Umbilical cord (tissue), 2 donors: ENCODE measurements at places on chromosomes 3 and 15. TPM values are rescaled to one million over a fixed set of nuclear protein-coding genes. Genes with fewer than 3 reads are reported as not detected.

Gene CSPG4
- total RNA-seq: 84.0 TPM

DNA sequence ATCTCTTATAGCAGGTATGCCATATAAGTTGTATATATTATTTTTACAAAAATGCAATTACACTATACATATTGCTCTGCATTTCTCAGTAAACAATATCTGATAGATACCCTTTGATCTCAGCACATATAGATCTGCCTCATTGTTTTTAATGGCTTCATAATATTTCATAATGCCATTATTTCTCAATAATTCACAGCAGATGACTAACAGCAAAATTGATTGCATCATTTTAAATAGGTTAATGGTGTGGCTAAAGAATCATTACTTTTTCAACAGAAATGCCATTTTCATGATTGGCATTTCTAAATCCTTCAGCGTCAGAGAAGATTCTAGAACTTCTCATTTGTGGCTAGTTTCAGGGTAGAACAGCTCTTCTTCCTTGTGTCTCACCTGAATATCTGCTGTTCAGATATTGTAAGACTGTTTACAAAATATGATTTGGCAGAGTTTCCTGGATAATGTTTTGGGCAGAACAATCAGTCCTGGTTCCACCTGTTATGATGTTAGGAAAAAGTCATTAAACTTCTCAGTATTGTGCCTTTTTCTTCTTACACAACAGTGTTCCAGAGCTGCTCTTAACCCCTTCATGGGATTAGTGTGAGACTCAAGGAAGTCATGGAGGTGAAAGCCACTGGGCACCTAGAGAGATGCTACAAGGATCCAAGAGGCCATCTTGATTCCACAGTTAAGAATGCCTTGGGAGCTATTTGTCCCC, 397.6 kb upstream of the THBS1 start:
- DNase-seq: no peak

- DNase-seq: no peak
These were observed 6.4 kb downstream of the CEP97 start for GRCh38 chr3:101730839-101731238.

DNA sequence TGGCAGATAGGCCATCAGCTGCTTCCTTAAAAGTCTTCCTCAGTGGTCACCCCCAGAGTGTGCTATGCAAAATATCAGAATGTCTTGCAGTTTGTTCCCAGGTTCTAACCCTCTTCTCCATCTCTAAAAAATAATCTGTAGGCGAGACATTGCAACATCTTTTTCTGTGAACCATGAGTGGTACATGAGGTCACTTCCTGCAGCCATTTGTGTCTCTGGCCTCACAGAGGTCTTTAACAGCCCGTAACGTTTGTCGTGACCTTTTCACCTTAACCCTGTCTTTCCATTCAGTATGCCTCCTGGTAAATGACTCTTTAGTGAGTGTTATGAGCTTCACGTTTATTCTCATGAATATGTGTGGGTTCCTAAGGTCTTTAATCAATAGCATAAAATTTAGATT, 145.4 kb downstream of the KLHL25 start:
- DNase-seq: peak; percentile 37
